ENCODE measurements at places on chromosomes 7 and 10. TPM values are rescaled to one million over a fixed set of nuclear protein-coding genes. Genes with fewer than 3 reads are reported as not detected.

DNA sequence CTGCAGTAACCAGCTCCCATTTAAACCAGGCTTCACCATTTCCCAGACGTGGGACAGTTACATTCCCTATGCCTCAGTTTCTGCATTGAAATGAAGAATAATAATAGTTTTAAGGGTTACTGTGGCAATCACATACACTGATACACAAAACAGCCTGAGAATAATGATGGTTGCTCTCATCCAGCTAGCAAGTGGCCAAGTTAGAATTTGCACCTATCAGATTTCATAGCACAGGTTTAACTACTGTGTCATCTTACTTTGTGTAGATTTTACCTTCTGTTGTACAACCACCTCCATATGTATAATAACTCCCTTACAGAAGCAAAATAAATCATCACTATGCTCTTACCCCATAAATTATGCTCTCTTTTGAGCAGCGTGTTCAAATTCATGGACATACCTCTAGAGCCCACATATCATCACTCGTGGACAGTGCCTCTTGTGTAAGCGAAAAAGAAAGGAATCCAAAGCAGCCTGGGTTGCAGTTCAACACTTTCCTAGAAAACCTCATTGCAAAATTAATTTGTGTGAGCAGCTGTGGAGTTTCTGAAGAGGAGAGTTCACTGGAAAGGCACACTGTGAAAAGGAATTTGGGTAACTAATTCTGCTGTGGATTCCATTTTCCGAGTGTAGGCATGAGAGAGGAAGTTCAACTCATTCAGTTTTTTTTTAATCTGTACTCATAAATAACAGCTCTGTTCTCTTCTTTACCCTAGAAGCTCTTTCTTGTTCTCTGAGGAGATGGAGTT, 492.5 kb downstream of the ARL4A start:
- no peak overlapping the region for H3K27ac ChIP-seq
- H3K4me1 ChIP-seq, result no peaks in the 10 kb centered on the region
- no peak for DNase-seq
- no peaks in the 10 kb centered on the region for H3K27me3 ChIP-seq

SDHAF3 gene
- total RNA-seq, result 25.0 TPM

NPTX2 gene
- total RNA-seq, result not detected

PRLHR gene
- total RNA-seq, result not detected

SEC31B gene
- total RNA-seq, result 30.9 TPM

GRCh38 chr7:139915268-139915863, 86.3 kb downstream of the TBXAS1 start:
- H3K27ac ChIP-seq, result no peak overlapping the region
- H3K4me3 ChIP-seq, result no peak overlapping the region
- peaks cover 35% of the 10 kb centered on the region for H3K4me1 ChIP-seq
- no peak for DNase-seq

LRRC18 gene
- total RNA-seq, result not detected

HOXA6 gene
- 12.7 TPM for total RNA-seq

LRIT1 gene
- total RNA-seq, result not detected

- no peak overlapping the region for H3K27ac ChIP-seq
- H3K4me3 ChIP-seq, result no peak overlapping the region
- no peak for DNase-seq
- no peaks in the 10 kb centered on the region for H3K36me3 ChIP-seq
- no peaks in the 10 kb centered on the region for H3K4me1 ChIP-seq
- no peaks in the 10 kb centered on the region for H3K27me3 ChIP-seq
Measured at GRCh38 chr7:105691082-105691679, 109.9 kb upstream of the EFCAB10 start.

IGFBP3 gene
- total RNA-seq, result 4.1 TPM

TYW1B gene
- 2.4 TPM for total RNA-seq

DNA sequence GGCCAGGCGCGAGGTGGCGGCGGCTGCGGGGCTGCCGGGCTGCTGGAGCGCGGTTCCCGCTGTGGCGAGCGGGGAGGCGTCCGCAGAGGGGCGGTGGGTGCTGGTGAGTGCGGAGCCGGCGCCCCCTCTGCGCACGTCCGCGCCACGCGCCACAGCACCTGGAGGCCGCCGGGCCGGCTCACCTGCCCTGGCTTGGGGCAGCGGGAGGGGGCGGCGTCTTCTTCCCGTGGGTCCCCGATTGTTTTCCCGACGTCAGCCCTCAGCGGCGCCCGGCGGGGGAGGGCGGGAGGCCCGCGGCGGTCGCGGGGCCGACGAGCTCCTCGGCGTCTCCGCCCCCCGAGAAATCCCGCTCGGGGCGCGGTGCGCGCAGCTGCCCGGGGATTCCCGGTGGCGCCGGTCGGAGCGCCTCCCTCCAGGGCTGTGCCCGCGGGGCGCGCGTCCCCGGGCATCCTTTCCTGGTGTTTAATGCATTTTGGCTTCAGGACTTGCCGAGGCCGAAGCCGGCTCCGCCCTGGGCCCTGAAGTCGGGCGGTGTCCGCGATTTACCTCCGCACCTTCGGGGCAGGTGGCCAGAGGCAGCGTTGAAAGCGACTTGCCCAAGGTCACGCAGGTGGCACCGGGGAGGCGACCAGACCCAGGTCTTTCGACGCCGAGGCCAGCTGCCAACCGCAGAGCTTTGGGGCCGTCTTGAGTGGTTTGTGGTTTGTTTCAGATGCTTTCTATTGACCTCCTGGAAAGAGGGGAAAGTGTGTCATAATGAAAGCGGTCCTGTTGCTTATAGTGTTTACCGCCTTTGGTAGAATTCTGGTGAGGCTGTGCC, 561 bp downstream of the PLEKHA1 start:
- no peaks in the 10 kb centered on the region for H3K36me3 ChIP-seq
- peaks cover 7% of the 10 kb centered on the region for H3K4me1 ChIP-seq
- DNase-seq, result peak; percentile 28
- H3K27me3 ChIP-seq, result no peaks in the 10 kb centered on the region
- H3K27ac ChIP-seq, result peak overlapping the region; percentile 87

- H3K4me1 ChIP-seq, result no peaks in the 10 kb centered on the region
- no peak for DNase-seq
- H3K36me3 ChIP-seq, result no peaks in the 10 kb centered on the region
- no peaks in the 10 kb centered on the region for H3K27me3 ChIP-seq
- no peak overlapping the region for H3K27ac ChIP-seq
- H3K4me3 ChIP-seq, result no peak overlapping the region
Measured at GRCh38 chr7:152504367-152504766, 68.6 kb upstream of the KMT2C start.

DNA sequence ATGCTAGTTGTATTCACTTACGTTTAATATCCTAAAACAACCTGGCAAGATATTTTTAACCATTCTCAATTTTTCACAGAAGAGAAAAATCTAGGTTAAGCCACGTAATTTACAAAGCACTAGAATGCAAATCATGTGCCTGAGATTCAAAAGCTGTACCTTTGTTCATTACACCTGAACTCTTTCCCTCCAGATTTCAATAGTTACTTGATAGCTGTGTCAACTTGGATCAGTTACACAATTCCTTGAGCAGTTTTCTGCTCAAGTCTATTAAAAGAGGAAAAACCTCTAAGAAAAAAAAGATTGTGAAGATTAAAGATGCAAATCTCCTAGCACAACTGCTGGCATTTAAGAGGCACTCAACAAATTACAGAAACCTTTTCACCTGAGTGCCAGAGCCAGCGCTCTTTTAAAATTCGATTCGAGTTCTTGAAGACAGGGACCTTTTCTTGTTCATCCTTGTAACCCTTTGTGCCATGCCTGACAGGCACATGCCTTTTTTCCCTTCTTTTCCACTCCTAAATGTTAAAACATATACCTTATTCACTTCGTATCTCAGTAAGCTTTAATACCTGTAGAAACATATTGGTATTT, 886 bp downstream of the NSUN6 start:
- H3K36me3 ChIP-seq, result peaks cover 4% of the 10 kb centered on the region
- peak overlapping the region; percentile 83 for H3K4me3 ChIP-seq
- peaks cover 12% of the 10 kb centered on the region for H3K4me1 ChIP-seq
- H3K27me3 ChIP-seq, result no peaks in the 10 kb centered on the region
- H3K27ac ChIP-seq, result no peak overlapping the region

Data from HCT116 (cell line).